Activated naive CD4-positive, alpha-beta T cell treated with anti-CD3 and anti-CD28 coated beads, Interleukin-2, amount 10 ng/mL, durations not matched to agents 5 hours and 36 hours (primary cell): ENCODE measurements at places on chromosomes 11 and 22. TPM values are rescaled to one million over a fixed set of nuclear protein-coding genes. Genes with fewer than 3 reads are reported as not detected.

The MS4A15 gene
- not detected for total RNA-seq

The KRTAP5-1 gene
- total RNA-seq = not detected

The ANO5 gene
- total RNA-seq = not detected

The PDGFD gene
- not detected for total RNA-seq

The PTPN5 gene
- not detected for total RNA-seq
